Chondrocyte (in vitro differentiated cells): ENCODE measurements at places on chromosomes 1 and 21. TPM values are rescaled to one million over a fixed set of nuclear protein-coding genes. Genes with fewer than 3 reads are reported as not detected.
A peak's percentile ranks its signal among the peaks of the same experiment; 100 is the strongest.

The CNKSR1 gene
- total RNA-seq: 0.18 to 0.80 TPM (median 0.58 TPM) in 3 replicates

The VCAM1 gene
- total RNA-seq: 4.6 to 6.1 TPM (median 5.4 TPM) in 3 replicates

The TRIM58 gene
- total RNA-seq: 0.41 to 1.7 TPM (median 0.70 TPM) in 3 replicates

The SPATA46 gene
- total RNA-seq: not detected in 3 replicates

DNA sequence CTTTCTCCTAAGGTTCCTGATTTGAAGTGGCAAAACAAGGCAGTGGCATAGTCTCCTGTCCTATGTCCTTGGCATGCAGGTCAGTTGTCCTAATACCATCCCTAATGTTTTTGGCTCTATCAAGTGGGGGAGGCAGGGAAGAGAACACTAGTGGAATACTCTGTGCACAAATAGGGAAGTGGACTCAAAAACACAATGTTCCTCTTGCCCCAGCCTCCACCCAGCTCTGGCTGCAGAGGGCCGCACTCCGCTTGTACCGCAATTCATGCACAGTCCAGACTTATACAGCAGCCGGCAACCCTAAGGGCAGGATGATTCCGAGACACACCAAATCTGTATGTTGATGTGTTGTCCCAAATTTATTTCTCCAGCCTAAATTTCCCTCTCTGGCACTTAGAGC, 14.5 kb downstream of the PLEKHO1 start:
- no peak overlapping the region for H3K4me3 ChIP-seq
- peak overlapping the region; percentile 77 for H3K27ac ChIP-seq
- H3K4me1 ChIP-seq: peaks cover 43% of the 10 kb centered on the region
- H3K36me3 ChIP-seq: peaks cover 3% of the 10 kb centered on the region
- no peak for DNase-seq

- no peaks in the 10 kb centered on the region for H3K27me3 ChIP-seq
- H3K4me1 ChIP-seq: no peaks in the 10 kb centered on the region
- no peak overlapping the region for H3K4me3 ChIP-seq
Measured at GRCh38 chr1:9676815-9677393, 25.4 kb downstream of the PIK3CD start.

DNA sequence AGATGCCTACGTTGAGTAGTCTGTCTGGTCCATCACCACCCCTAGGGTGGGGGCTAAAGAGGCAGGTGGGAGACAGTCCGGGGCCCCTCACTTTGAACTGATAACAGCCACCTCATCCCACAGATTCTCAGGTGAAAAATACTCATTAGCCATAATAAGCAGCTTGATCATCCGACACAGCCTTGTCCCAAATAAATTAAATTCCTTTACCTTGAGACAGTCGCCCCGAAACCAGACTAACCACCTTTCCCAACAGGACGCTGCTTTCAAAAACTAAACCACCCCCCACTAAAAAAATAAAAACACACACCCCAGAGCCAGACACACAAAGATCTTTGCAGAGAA, 103.3 kb downstream of the CASZ1 start:
- peaks cover 9% of the 10 kb centered on the region for H3K27me3 ChIP-seq
- peak overlapping the region; percentile 75 for H3K4me3 ChIP-seq

GRCh38 chr1:159867664-159868026, 5.2 kb upstream of the VSIG8 start:
- no peaks in the 10 kb centered on the region for H3K36me3 ChIP-seq
- no peaks in the 10 kb centered on the region for H3K27me3 ChIP-seq
- H3K4me1 ChIP-seq: peaks cover 8% of the 10 kb centered on the region
- no peak for DNase-seq
- H3K4me3 ChIP-seq: no peak overlapping the region

- peaks cover 31% of the 10 kb centered on the region for H3K4me1 ChIP-seq
- H3K27ac ChIP-seq: no peak overlapping the region
- H3K36me3 ChIP-seq: peaks cover 7% of the 10 kb centered on the region
- H3K4me3 ChIP-seq: no peak overlapping the region
- H3K27me3 ChIP-seq: no peaks in the 10 kb centered on the region
- no peak for DNase-seq
Measured at GRCh38 chr1:81869307-81869706, 68.6 kb downstream of the ADGRL2 start.

GRCh38 chr21:19468991-19469715, 1065.6 kb upstream of the TMPRSS15 start:
- H3K36me3 ChIP-seq: no peaks in the 10 kb centered on the region
- H3K4me3 ChIP-seq: no peak overlapping the region
- H3K27me3 ChIP-seq: no peaks in the 10 kb centered on the region
- peaks cover 9% of the 10 kb centered on the region for H3K4me1 ChIP-seq
- DNase-seq: no peak
- no peak overlapping the region for H3K27ac ChIP-seq

DNA sequence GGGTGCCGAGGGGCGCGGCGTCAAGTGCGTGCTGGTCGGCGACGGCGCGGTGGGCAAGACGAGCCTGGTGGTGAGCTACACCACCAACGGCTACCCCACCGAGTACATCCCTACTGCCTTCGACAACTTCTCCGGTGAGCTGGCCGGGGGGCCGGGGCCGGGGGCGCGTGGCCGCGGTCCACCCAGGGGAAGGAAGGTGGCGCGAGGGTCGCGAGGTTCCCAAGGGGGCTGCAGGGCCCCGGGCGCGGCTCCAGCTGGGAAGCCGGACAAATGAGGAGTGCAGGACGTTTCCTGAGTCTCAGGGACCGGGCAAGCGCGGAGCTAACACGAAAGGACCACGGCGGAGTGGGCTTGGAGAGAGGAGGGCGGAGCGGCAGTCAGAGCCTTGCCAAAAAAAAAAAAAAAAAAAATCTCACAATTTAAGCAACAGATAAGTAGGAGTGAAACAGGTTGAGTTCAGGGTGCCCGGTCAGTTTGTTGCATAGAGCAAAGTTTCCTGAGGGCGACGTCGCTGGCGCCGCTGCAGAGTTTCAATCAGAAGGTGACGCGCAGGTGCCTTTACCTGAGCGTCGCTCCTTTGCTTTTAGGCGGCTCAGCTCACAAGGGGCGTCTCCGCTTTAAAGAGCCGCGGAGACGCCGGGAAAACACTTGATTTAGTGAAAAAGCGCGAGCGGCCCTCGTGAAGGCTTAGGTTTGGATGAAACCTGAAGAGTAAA, 750 bp downstream of the RHOU start:
- peaks cover 2% of the 10 kb centered on the region for H3K27me3 ChIP-seq
- peak overlapping the region; percentile 87 for H3K4me3 ChIP-seq
- peaks cover 34% of the 10 kb centered on the region for H3K4me1 ChIP-seq
- peaks cover 4% of the 10 kb centered on the region for H3K36me3 ChIP-seq

GRCh38 chr1:91730801-91731732, 154.9 kb downstream of the TGFBR3 start:
- no peaks in the 10 kb centered on the region for H3K27me3 ChIP-seq
- H3K36me3 ChIP-seq: no peaks in the 10 kb centered on the region
- H3K27ac ChIP-seq: no peak overlapping the region
- no peak overlapping the region for H3K4me3 ChIP-seq
- DNase-seq: no peak
- H3K4me1 ChIP-seq: peaks cover 31% of the 10 kb centered on the region

DNA sequence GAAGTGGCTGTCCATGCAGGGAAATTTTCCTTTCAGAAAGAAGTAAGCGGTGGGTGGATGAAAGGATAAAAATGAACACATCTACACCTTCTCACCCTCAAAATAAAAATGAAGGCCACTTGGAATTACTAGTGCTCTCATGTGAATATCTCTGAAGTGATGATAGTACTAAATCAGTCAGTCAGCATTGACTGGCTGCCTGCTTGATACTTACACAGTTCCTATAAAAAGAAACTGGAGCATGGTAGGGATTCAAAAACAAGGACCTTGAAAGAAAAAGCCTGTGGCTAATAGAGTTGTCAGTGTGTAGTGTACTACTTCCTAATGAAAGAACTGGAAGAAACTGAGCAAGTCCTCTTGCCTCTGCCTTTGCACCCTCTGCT, 239.7 kb downstream of the HLX start:
- H3K36me3 ChIP-seq: no peaks in the 10 kb centered on the region
- peak overlapping the region; percentile 61 for H3K27ac ChIP-seq
- H3K4me3 ChIP-seq: no peak overlapping the region
- no peaks in the 10 kb centered on the region for H3K27me3 ChIP-seq
- DNase-seq: no peak

- H3K27me3 ChIP-seq: no peaks in the 10 kb centered on the region
- peaks cover 31% of the 10 kb centered on the region for H3K4me1 ChIP-seq
- peak overlapping the region; percentile 14 for H3K4me3 ChIP-seq
- peaks cover under 1% of the 10 kb centered on the region for H3K36me3 ChIP-seq
- no peak for DNase-seq
Measured at GRCh38 chr1:61318319-61319125, 236.2 kb downstream of the NFIA start.

DNA sequence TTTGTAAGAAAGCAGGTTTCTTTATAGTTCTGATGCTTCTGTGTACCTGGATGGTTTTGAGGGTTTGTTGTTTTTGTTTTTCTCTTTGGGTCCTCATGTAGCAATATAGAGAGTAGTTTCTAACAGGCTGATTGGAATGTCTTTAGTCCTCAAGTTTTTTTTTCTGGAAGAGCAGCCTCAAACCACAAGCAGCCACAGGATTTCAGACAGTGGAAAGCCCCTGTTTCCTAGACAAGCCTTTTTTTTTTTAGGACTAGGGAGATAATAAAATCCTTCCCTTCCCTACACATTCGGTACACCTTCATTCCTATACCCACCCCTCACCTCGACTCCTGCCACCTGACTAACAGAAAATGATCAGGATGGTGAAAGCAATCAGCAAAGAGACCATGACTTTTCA, 47.6 kb downstream of the ACP6 start:
- no peak for DNase-seq
- no peak overlapping the region for H3K4me3 ChIP-seq
- H3K4me1 ChIP-seq: peaks cover 9% of the 10 kb centered on the region
- H3K27me3 ChIP-seq: no peaks in the 10 kb centered on the region
